Central memory CD4-positive, alpha-beta T cell (primary cell): ENCODE measurements at places on chromosomes 12 and 14.
A peak's percentile ranks its signal among the peaks of the same experiment; 100 is the strongest.

DNA sequence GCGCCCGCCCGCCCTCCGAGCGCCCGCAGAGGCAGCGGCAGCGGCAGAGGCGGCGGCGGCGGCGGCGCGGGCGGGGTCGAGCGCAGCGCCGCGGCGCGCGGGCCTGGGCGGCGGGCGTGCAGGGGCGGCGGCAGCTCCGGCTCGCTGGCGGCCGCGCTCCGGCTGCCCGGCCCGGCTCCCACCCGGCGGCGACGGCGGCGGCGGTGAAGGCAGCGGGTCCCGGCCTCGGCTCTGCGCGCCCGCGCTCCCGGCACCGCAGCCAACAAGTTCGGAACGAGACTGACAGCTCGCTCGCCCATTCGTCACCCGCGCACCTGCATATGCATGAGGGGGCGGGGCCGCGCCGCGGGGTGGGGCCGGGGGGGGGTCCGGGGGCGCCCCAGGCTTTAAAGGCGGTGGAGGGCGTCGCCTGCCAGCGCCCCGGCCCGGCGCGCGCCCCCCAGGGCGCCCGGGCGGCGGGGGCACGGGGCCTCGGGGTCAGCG is at the start of gene JAG2:
JAG2 (minus strand) TSS at position 281 of the 483 bp plus-strand sequence. CDS start 356 bp downstream, outside the sequence.
- peak; percentile 37 for DNase-seq

- DNase-seq = no peak
These were observed 43.9 kb upstream of the TESC start for GRCh38 chr12:117143008-117143532.

DNA sequence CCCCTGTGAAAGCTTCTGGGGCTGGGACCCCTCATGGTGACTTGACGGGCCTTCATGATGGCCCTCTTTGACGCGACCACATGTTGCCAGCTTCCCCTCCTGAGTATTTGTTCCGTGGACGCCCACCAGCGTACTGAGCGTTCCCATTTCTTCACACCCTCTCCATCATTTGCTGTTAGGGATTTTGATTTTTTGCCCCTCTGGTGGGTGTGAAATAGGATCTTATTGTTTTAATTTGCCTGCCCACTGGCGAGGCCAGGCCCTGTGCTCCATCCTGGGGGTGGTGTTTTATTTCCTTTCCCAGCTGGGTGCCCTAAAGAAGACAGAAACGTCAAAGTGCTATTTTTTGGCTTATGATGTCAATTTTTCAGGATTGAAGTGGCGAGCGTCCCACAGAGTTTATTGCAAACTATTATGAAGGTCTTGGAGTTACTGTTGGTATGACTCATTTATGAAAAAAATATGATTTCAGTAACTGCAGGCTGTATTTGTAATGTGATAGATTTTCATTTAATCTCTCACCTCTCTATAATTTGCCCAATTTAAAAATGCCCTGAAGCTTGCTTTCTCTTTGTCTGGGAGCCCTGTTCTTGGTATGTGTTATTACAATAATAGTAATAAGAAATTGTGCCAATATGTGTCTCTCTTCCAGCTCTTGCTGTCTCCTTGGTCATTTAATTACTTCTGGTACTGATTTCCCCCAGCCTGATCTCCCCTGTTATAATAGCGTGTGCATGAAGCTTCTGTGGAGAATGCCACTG is 99.6 kb downstream of the SLC25A47 start:
- no peak for DNase-seq

DNA sequence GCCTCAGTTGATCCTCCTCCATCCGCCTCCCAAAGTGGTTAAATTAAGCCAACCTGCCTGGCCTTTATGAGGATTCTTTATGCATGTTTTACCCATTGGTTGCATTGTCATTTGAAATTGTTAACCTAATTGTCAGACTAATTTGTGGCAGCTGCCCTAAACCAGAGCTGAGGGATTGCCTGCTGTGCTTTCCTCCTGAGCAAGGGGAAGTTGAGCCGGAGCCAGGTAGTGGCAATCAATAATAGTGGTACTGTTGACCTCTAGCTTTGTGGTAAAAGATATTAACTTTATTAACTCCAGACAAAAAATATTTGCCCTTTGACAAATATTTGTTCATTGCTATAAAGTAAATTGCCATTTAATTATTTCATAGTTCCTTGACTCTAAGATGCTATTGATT is 5.6 kb upstream of the HEBP1 start:
- DNase-seq = no peak

GRCh38 chr12:33596061-33596460 is 156.4 kb upstream of the SYT10 start:
- DNase-seq = no peak

DNA sequence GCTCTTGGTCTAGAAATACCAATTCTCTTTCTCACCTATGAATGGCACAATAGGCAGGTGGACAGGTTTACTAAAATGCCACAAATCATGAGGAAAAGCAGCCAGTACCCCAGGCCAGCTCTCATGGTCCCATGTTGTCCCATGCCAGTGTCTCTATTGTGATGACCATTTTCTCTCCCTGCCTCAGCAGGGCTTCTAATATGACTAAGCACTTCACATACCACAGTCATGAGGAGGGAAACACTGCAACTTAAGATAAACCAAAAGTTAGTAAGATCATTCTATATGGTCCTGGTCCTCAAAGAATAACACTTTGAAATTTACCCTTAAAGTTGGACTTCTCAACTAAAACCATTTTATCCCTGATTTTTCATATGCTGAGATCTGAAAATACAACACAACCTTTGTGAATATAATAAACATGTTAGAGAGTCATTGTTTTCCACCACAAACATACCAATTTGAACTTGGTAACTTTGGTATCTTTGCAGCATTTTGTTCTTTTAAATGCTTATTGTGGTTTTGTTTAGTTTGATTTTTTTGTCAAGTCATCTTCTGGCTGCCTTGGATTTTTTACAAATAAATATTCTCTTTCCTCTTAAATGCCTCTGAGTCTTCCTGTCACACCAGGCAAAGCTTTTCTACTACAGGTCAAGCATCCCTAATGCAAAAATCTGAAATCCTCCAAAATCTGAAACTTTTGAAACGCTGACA is 3.6 kb downstream of the TTC5 start:
- no peak for DNase-seq

DNA sequence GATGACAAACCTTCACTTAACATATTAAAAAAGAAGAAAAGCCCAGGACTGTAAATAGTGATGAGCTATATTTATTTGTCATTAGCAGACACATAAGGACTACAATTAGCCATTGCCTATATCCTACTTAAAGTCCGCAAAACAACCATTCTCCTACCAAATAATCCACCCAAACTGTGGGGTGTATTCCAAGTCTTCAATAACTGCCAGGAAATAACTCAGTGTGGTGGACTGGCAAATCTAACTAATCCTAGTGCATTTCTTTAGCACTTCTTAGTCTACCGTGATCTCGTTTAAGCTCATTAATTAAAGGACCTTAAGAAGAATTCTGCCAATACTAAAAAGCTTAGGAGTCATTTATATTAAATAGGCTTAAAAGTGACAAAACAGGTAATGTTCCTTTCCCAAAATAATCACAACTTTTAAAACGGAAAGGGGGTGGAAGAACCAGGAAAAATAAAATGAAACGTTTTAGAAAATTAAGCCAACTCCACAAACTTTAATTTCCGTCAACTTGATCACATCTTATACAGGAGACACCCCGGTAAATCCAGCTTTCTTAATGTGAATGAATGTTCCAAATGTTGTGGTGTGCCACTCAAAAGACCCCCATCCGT is 1.8 kb downstream of the NOVA1 start:
- DNase-seq = no peak

- DNase-seq = no peak
These were observed 100.1 kb upstream of the PDE3A start for GRCh38 chr12:20268121-20268732.

DNA sequence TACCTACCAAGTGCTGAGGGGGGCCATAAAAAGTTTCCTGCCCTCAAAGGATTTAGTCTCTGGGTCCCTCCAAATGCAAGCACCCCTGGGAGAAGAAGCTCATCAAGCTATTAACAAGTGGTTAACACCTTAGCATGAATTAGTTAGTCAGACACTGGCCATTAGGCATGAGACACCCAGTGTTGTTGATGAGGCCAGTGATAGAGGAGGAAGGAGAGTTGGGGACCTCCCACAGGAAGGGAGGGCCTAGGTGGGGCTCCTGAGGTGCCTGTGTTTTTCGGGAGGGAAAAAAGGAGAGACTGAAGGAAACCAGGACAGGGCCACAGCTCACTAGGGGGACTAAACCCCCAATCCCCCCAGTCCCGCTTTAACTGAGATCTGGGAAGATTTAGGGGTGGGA is 4.5 kb upstream of the KRT71 start:
- DNase-seq = no peak

- no peak for DNase-seq
These were observed at the start of gene NUAK1 for GRCh38 chr12:106138633-106139421. Gene NUAK1, minus strand, starts transcription at chr12:106138954. Its CDS starts 301 bp downstream, at chr12:106138653.

- no peak for DNase-seq
These were observed 14.4 kb downstream of the ART4 start for GRCh38 chr12:14828892-14829291.

GRCh38 chr12:18165422-18165871 is 75.5 kb upstream of the RERGL start:
- no peak for DNase-seq

- DNase-seq = no peak
These were observed 46.1 kb downstream of the CPM start for GRCh38 chr12:68886636-68887572.
